ENCODE measurements at places on chromosomes 6 and 20.

DNA sequence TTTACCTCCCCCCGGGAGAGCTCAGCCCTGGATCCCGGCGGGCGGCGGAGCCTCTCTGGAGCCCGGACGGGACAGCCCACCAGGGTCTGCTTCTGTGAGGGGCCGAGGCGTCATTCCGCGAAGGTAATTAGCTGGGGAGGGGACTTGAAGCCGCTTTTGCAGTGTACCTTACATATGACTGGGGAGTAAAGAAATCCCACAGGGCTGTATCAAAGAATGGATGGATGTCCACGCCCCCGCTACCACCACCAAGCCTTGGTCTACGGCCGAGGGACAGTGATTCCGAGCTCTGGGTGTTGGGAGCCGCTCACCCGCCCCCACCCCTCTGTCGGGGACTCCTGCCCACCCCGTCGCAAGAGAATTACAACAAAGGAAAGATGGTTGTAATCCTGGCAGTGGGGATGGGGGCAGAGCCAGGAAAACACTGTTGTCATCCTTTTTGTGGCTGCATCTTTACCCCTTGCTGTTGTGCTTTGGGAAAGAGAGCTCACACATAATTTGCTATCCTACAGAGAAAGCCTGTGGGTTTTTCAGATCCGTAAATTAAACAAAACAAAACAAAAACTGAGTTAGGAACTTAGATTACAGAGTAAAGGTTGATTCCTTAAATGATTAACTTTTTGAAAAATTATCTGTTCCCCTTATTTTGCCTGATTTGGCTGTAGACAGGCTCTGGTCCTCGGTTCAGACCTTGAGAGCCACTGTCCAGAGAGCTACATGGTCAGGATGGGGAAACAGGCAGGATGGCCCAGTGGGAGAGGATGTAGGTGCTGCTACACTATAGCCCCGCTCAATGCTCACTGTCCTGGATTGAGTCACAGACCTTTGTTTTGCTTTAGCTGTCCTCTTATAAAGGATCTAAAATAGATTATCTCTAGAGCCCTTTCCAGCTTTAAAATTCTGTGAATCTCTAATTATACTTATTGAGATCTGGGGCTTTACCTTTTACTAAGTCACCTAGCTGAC, 997 bp upstream of the FBXO30 start:
- no peak for DNase-seq

DNA sequence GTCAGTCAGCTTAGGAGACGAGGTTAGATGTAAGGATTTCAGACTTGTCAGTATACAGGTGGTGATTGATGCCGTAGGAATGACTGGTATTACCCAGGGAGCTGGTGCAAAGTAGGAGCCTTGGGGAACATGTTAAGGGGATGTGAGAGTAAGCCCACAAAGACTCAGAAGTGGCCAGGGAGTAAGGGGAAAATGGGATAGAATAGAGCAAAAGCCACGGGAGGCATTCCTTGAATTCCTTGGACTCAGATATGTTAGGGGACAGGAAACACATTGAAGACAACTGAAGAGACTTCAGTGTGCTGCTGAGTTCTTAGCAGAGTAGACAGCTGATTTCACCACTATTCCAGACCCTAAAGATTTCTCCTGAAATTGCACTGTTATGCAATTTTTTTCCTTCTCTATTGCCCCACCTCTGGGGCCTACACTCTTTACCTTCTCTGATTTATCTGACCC, 1.2 kb upstream of the ACAT2 start:
- no peak for DNase-seq

DNA sequence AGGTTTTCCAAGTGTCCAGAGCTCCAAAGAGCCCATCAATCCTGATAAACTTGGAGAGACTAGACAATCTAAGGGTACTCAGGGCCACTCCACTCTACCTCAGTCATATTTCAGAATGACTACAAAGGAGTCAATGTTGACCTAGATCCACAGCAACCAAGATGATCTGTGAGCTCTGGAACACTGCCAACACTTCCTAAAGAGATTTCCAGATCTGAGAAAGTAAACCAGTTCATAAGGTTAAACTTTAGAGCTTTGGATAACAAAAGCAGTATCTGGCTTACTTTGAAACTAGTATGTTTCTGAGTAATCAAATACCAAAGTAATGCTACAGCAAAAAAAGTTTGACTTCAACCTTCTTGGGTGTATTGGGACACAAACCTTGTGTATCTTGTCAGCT, 122.7 kb downstream of the BTBD9 start:
- DNase-seq, result no peak

- no peak for DNase-seq
These were observed 14.5 kb upstream of the COL12A1 start for GRCh38 chr6:75220357-75220756.

DNA sequence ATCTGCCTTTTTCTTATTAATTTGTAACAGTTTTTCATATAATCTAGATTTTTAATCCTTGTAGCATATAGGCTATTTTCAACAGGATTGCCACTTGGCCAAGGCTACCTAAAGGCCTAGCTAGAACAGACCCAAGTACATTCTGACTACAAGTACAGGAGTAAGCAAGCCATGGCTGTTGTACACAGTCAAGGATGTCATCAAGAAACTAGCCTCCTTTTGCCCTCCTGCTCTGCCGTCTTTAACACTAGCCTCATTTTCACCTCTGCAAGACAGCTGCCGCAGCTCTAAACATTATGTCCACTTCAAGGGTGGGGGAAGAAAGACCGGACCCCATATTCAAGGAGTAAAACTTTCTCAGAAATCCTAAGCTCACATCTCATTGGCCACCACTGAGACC, 45.1 kb downstream of the EPB41L2 start:
- no peak for DNase-seq

- DNase-seq, result peak; percentile 28
These were observed 96.3 kb downstream of the BMP2 start for GRCh38 chr20:6863798-6864201.

All from stromal cell of bone marrow (primary cell).